Urinary bladder (tissue), 4 donors: ENCODE measurements at places on chromosomes 1 and 21.

DNA sequence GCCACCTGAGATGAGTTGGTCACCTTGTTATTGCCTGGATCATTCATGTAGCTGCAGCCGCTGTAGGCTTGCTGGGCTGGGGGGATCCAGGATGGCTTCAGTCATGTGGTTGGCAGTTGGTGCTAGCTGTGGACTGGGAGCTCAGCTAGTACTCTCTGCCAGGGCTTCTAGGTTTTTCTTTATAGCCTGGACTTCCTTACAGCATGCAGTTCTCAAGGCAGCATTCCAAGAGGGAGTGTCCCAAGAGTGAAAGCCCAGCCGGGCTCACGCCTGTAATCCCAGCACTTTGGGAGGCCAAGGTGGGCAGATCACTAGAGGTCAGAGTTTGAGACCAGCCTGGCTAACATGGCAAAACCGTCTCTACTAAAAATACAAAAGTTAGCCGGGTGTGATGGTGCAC is 23.7 kb upstream of the ACTL8 start:
- no peak for DNase-seq

GRCh38 chr1:167548059-167548932 is 5.3 kb downstream of the CREG1 start:
- DNase-seq, result no peak

DNA sequence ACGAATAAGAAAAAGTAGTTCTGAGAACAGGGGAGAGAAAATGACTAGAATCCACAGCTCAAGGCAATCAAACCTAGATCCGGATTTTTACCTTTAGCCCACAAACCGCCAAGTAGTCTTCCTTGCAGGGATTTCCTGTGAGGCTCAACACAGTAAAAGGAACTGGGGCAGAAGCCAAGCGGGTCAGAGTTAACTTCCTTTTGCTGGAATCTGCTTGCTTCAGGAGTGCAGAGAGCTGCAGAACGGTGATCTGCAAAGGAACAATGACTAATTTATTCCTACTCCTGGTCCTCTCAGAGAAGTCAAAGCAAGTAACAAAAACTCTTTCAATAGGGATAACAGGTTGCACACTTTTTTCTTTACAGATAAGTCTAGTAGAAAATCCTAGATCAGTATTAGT is 53.4 kb downstream of the UBR4 start:
- peak; percentile 46 for DNase-seq

DNA sequence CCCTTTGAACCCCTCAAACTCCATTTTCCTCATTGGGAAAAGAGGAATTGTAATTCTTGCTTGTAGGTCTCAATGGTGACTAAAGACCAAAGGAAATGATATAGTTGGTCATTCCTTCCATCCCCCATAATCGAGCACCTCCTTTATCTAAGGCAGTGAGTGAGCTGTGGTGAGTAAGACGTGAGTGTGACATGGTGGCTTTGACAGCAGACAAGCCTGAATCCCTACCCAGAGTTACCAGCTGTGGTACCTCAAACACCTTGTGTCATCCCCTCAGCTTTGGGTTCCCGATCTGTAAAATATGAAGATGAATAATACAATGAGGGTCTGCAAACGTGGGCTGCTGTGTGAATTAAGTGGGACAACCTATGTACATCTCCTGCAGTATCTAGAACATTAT is 8.4 kb downstream of the TRAF5 start:
- DNase-seq, result no peak

DNA sequence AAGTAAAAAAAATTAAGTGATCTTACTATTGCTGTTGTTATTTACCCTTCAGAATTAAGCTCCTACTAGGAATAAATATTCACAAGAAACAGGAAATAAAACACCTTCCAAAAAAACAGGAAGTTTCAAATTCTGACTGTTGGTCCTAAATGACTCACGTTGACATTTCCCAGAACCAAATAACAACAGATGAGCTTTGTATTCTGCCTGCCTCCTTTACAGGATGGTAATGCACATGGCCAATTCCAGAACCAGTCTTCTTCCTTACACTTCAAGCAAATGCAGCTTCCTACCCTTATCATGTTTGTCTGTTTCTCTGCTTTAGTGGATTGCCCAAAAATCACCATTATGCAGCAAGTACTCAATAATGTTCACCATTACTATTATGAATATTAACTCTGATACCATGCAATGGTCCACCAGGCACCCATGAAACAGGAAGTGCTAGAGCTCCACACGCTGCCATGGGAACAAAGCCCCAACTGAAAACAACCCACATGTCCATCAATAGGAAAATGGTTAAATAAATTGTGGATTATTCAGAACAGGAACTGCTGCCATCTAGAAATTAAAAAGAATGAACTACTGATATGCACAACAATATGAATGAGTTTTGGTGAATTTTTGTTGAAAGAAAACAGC is 8.9 kb downstream of the CASP9 start:
- no peak for DNase-seq

- DNase-seq, result no peak
These were observed 3.0 kb downstream of the IL22RA1 start for GRCh38 chr1:24139841-24140425.

DNA sequence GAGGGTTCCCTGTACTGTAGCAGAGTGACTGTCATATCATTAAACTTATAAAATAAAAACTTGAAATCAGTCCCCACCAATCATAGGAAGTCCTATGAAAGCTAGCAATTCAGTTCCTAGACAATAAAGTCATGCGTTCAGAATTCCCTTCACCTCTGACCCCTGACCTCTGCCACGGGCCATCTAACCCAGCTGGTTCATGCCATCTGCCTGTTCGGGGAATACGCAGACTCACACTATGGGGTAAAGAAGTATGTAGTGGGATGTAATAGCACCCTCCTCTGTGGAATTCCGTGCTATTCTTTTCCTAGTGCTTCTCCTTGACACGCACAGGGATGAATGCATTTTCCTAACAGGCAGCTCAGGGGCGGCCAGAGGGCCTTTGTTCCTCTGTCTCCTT is 2.1 kb downstream of the GSTM4 start:
- no peak for DNase-seq

GRCh38 chr1:188070848-188071247 is 1242.1 kb downstream of the PLA2G4A start:
- DNase-seq, result no peak

- DNase-seq, result no peak
These were observed 48.7 kb upstream of the RGS18 start for GRCh38 chr1:192109576-192109975.

- no peak for DNase-seq
These were observed 30.5 kb upstream of the ATF3 start for GRCh38 chr1:212578041-212578440.

- no peak for DNase-seq
These were observed 17.1 kb upstream of the CDC42BPA start for GRCh38 chr1:227335242-227336020.

DNA sequence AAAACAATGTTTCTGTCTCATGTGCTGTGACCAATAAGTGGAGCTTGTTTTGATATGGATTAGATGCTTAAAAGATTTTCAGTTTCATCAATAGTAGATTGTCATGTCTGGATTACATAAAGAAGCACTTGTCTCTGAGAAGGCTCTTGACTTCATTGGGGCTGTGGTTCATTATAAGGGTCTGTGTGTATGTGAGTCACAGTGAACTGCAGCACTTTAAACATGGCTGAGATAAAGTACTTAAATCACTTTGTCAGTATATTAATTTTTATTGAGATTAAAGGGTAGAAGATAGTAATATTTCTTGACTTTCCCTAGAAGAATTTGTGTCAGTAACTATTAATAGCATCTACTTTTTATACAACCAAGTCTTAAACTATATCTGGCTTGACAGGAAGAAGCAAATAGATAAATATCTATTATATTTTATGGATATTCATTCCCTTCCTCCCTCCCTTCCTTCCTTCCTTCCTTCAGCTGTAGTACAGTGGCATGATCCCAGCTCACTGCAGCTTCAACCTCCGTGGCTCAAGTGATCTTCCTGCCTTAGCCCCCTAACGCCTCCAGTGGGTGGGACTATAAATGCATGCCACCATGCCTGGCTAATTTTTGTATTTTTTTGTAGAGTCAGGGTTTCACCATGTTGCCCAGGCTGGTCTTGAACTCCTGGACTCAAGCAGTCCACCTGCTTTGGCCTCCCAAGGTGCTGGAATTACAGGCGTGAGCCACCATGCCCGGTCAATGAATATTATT is 48.8 kb downstream of the ZFYVE9 start:
- no peak for DNase-seq

DNA sequence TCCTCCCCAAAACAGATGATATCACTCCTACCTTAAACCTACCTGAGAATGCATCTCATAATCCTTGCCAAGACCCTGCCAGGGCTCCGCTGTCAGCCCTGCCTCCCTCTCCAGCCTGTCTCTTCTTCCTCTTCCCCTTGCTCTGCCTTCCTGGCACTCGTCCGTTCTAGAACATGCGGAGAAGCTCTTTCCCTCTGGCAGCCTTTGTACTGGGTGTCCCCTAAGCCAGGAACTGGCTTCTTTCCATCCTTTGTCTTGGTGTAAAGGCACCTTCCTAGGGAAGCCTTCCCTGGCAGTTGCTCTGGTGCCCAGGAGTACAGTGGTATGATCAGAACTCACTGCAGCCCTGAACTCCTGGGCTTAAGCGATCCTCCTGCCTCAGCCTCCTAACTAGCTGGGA is 36.1 kb downstream of the CTNNBIP1 start:
- DNase-seq, result no peak

DNA sequence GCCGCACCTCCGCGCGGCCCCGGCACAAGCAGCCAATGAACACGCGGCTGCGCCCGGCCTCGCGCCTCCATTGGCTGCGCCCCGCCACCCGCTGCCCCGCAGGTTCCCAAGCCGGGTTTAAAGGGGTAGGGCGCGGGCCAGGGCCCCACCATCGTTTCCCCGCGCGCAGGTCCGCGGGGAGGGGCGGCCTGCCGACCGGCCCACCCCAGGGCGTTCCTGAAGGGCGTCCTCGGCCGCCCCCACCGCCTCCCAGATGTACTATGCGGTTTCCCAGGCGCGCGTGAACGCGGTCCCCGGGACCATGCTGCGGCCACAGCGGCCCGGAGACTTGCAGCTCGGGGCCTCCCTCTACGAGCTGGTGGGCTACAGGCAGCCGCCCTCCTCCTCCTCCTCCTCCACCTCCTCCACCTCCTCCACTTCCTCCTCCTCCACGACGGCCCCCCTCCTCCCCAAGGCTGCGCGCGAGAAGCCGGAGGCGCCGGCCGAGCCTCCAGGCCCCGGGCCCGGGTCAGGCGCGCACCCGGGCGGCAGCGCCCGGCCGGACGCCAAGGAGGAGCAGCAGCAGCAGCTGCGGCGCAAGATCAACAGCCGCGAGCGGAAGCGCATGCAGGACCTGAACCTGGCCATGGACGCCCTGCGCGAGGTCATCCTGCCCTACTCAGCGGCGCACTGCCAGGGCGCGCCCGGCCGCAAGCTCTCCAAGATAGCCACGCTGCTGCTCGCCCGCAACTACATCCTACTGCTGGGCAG is at the start of gene OLIG1:
TSS of gene OLIG1 (plus strand) at position 148 of the 750 bp plus-strand sequence. CDS start at position 254, 106 bp downstream.
- no peak for DNase-seq

GRCh38 chr1:47209725-47210325 is 20.0 kb upstream of the PDZK1IP1 start:
- no peak for DNase-seq

- DNase-seq, result no peak
These were observed 13.4 kb upstream of the OLFML3 start for GRCh38 chr1:113965703-113966412.
